ENCODE measurements at places on chromosomes 5 and 9. TPM values are rescaled to one million over a fixed set of nuclear protein-coding genes. Genes with fewer than 3 reads are reported as not detected.

- no peak for DNase-seq
- H3K27me3 ChIP-seq = peaks cover 10% of the 10 kb centered on the region
- H3K36me3 ChIP-seq = no peaks in the 10 kb centered on the region
- H3K27ac ChIP-seq = no peak overlapping the region
- peaks cover 1% of the 10 kb centered on the region for H3K4me1 ChIP-seq
- H3K4me3 ChIP-seq = no peak overlapping the region
Observed at GRCh38 chr5:167720259-167720658, 571.2 kb upstream of the WWC1 start.

- H3K36me3 ChIP-seq = no peaks in the 10 kb centered on the region
- H3K4me3 ChIP-seq = no peak overlapping the region
- DNase-seq = no peak
- peaks cover 20% of the 10 kb centered on the region for H3K4me1 ChIP-seq
Observed at GRCh38 chr5:9054821-9055589, 490.9 kb downstream of the SEMA5A start.

DNA sequence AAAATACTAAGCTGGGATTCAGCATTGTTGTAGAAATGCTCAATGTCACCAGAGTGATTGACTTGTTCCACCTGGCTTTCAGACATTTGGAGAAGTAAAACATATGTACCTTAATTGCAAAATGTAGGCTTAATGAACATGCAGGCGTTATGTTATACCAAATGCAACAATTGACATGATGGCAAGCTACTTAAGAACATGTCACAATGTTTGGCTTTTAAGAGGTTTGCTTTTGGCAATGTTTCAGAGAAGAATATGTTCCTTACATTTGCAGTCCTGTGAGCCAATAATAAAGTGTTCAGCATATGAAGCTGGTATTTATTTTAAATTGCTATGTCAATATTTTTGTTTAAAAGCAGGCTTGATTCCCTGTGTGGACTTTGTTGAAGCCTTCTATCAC, 111.7 kb upstream of the NUDT12 start:
- no peaks in the 10 kb centered on the region for H3K36me3 ChIP-seq
- no peaks in the 10 kb centered on the region for H3K27me3 ChIP-seq
- no peak for DNase-seq
- H3K4me1 ChIP-seq = peaks cover 13% of the 10 kb centered on the region
- no peak overlapping the region for H3K27ac ChIP-seq

GRCh38 chr9:21974343-21974721, 19.9 kb downstream of the CDKN2A start:
- no peak for DNase-seq
- H3K36me3 ChIP-seq = no peaks in the 10 kb centered on the region
- peaks cover 9% of the 10 kb centered on the region for H3K4me1 ChIP-seq
- H3K4me3 ChIP-seq = peak overlapping the region; percentile 67
- peak overlapping the region; percentile 90 for H3K27ac ChIP-seq

- no peak overlapping the region for H3K4me3 ChIP-seq
- H3K4me1 ChIP-seq = peaks cover 20% of the 10 kb centered on the region
- DNase-seq = peak; percentile 11
Observed at GRCh38 chr9:137308057-137308619, 6.1 kb upstream of the NRARP start.

GRCh38 chr9:129328355-129329042, 150.4 kb upstream of the IER5L start:
- peaks cover 13% of the 10 kb centered on the region for H3K4me1 ChIP-seq
- H3K27me3 ChIP-seq = no peaks in the 10 kb centered on the region
- no peaks in the 10 kb centered on the region for H3K36me3 ChIP-seq
- no peak for DNase-seq
- no peak overlapping the region for H3K4me3 ChIP-seq

GRCh38 chr5:112306956-112307355, 112.1 kb downstream of the EPB41L4A start:
- no peak for DNase-seq
- H3K36me3 ChIP-seq = peaks cover 7% of the 10 kb centered on the region
- H3K4me3 ChIP-seq = no peak overlapping the region
- no peaks in the 10 kb centered on the region for H3K4me1 ChIP-seq
- no peaks in the 10 kb centered on the region for H3K27me3 ChIP-seq

PGM5 gene
- 3.9 TPM for total RNA-seq
